ENCODE measurements at places on chromosomes 11 and 22.

- DNase-seq, result peak; percentile 66
These were observed at the start of gene ZC3H7B for GRCh38 chr22:41301085-41302020. Gene ZC3H7B, plus strand, starts transcription at chr22:41301525. Its CDS starts 19,136 bp downstream, at chr22:41320661.

- DNase-seq, result no peak
These were observed 13.7 kb downstream of the CRY2 start for GRCh38 chr11:45860764-45861510.

DNA sequence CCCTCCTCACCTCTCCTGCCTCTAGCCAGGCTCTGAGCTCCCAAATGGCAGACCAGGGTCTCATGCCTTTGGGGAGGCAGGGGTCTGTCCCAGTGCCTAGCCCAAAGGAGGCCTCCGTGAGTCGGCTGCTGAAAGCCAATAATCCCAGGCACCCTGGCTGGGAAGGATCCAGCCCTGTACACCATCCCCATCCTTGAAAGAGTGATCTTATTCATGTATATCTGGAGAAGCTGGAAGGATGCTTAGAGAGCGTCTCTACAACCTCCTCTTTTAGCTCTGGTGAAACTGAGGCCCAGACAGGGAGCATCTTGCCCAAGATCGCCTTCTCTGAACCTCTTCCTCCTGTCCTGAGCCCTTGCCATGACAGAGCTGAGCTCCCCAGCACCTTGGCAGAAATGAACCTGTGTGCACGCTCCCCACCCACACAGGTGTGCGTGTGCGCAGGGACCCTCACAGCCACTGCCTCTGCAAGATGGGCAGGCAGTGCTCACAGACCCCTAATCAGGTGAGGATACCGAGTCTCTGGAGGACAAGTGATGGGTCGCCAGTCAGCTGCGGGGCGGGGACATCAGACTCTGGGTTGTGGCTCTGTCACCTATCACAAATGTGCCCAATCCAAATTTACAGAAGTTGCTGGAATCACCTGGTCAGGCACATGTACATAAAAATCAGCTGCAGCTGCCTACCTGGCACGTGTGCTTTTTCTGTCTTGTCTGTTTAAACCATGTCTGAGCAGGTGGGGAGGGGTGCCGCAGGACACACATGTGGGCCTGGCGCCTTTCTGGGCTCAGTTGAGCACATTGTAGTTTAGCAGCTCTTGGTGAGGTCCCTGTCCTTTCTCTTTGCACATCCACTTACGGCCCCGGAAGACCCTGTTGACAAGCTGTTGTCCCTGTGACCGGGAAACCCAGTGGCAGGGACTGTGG is 49.3 kb upstream of the WNT7B start:
- DNase-seq, result no peak

DNA sequence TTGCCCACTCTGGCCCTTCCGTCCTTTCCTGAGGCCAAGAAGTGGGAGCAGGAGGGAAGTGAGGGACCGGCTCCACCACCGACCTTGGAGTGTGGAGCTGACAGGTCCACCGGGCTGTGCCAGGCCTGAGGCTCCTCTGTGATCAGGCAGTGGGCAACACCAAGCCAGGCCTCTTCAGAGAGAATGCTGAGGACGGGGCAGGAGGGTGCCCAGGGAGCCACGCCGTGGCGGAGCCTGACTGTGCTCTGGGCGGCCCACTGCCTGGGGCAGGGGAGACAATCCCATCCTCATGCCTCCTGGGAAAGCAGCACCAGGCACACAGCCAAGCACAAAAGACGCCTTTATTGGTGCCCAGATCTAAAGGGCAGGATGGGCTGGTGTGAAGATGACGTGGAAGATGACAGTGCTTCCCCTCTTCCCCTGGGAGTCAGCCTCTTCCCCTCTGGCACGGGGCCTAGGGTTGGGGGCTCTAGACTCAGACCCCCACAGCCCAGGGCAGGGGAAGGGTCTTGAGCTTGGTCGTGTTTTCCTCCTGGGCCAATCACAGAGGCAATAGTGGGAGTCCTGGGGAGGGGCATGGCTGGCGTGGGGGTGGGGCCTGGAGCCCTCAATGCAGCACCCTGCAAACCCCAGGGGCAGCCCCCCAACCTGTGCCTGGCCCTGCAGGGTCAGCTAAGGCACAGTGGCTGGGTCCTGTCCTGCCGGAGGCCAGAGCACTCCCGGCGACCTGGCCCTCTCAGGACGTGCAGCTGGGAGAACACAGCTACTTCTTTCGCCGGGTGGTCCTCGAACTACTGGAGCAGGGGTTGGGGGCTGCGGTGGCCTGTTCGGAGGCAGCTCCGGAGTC is 4.7 kb downstream of the LMF2 start:
- DNase-seq, result no peak

DNA sequence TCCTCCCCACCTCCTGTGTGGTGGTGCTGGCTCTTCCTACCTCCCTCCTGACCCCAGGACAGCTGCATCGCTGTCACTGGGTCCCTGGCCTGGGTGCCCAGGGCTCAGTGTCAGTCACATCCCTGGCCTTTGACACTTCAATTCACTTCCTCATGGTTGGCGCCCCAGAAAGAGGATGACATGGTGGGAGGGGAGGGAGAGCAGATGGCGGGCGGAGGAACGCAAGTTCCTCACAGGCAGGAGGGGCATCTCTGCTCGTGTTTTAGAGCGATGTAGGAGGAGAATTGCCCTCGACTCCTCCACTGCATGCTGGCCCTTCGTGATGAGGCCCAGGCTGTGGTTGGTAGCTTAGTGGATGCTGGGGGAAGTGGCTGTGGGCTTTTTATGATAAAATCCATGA is 35.1 kb upstream of the KRTAP5-7 start:
- no peak for DNase-seq

DNA sequence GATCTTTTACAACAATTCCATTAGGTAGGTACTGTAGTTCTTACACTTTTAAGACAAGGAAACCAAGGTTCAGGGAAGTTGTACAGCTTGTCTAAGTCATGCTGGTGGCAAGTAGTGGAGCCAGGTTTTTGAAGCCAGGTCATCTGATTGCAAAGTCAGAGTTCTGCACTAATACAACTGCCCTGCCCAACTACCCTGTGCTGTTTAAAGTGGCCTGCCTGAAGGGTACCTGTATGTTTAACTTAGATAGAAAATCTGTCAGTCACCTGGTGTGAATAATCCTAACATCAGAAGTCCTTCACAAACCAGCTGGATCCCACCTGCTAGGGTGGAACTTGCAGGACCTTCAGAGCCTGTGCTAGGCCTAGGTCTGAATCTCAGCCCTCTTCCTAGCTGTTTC is 44.2 kb downstream of the ARFGAP2 start:
- DNase-seq, result no peak

- no peak for DNase-seq
These were observed 54.3 kb downstream of the DDI1 start for GRCh38 chr11:104090767-104091166.
